ENCODE measurements at places on chromosomes 4 and X.

DNA sequence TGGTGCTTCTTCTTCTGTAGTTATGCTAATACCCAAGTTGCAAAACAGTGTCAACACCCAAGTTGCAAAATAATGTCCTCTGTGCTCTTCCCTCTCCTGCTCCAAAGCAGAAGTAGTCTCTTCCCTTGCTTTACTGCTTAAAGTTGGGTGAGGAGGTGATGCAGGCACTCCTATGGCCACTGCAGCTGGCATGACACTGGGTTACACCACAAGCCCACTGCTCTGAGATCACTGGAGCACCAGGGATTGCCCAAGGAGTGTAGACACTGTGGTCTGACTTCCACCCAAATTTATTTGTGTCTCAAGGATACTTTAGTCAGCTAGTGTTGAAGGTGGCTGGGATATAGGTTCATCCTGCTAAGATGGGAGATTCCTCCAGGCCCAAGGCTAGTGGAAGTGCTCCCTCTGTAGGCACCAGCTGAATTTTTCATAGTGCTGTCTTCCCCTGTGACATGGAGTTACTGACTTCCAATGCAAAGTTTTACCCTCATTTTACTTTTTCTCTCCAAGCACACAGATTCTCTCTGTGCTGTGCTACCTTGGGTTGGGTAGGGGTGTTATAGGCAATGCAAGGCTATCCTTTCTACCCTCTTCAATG lies 196.2 kb upstream of the TENT5D start:
- no peak for DNase-seq

GRCh38 chr4:175540151-175540550 lies 271.9 kb downstream of the GPM6A start:
- DNase-seq = no peak

GRCh38 chrX:9171841-9172463 lies 138.0 kb upstream of the FAM9B start:
- no peak for DNase-seq

GRCh38 chr4:107253090-107253489 lies 217.0 kb upstream of the DKK2 start:
- DNase-seq = no peak

GRCh38 chr4:2243681-2244380 lies 1.9 kb upstream of the HAUS3 start:
- peak; percentile 30 for DNase-seq

- DNase-seq = no peak
These were observed 371.4 kb downstream of the DTHD1 start for GRCh38 chr4:36652857-36653256.

DNA sequence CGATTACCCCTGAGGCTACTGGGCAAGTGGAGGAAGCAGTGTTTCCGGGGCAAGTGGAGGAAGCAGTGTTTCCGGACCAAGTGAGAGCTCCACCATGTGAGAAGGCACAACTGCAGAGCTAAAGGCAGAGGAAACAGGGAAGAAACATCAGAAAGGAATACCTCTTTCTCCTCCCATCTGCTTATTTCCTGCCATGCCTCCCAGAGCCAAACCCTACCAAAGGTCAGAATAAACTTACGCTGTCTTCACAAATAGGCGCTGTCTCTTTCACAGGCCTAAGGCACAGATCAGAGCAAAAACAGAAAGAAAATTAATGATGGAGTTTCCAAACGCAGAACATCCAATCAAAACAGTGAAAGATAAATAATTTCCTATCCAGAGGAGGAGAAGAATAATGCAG lies 153.0 kb downstream of the ATOH1 start:
- DNase-seq = no peak

DNA sequence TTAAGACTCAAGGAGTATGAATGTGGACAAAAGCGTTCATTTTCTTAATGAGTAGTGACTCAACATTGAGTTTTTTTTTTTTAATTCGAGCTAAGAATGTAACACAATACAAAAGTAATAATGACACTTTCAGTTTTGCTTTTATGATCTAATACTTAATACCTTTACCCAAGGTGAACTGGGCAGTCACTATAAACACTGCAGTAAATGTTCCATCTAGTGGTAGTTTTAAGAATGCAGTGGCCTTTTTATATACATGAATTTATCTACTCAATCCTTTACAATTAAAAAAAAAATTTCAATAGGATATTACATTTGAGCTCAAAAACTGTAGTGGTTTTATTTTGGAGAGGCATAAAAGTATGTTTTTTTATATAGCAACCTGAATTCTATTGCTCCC lies 33.9 kb downstream of the PDK3 start:
- DNase-seq = no peak

GRCh38 chr4:187493661-187494060 lies 501.9 kb upstream of the ZFP42 start:
- DNase-seq = no peak

GRCh38 chr4:123345935-123346300 lies 50.7 kb upstream of the SPRY1 start:
- no peak for DNase-seq
